ENCODE measurements at places on chromosomes 1 and 21. TPM values are rescaled to one million over a fixed set of nuclear protein-coding genes. Genes with fewer than 3 reads are reported as not detected.
A peak's percentile ranks its signal among the peaks of the same experiment; 100 is the strongest.

DNA sequence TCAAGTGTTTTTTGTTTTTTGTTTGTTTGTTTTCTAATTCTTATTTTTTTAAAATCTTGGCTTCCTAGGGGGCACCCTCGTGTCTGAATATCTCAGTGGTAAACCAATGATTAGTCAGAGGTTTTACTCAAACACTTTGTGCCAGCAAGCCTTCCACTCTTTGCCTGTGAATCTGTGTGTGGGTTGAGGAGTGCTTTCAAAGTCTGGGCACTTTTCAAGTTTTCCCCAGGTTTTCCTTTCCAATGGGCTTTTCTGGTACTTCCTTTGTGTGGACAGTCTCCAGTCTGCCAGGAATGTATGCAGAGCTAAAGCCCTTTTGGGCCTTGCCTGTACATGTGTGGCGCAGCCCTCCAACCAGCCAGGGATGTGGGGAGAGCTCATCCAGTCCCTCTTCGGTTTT lies 9.7 kb upstream of the PPIE start:
- no peak for DNase-seq

GRCh38 chr1:184860535-184860934 lies 105.9 kb upstream of the EDEM3 start:
- no peak for DNase-seq

The RNPC3 gene
- 58.7 TPM for total RNA-seq

DNA sequence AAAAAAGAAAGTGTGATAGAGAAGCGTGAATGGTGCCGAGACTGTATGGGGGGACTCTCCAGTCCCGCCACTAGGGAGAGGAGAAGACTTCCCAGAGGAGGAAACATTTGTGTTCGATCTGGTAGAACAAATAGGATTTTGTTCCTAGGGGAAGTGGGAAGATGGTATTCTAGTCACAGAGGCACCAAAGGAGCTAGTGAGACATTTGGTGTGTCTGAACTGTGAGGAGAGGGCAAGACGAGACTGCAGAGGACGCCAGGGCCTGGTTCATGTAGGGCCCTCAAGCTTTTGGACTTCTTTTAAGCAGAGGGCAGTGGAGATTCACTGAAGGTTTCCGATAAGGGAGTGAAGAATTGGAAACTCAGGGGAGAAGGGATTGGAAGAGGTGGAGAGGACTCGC lies 2.9 kb downstream of the BTBD19 start:
- DNase-seq = peak; percentile 7

DNA sequence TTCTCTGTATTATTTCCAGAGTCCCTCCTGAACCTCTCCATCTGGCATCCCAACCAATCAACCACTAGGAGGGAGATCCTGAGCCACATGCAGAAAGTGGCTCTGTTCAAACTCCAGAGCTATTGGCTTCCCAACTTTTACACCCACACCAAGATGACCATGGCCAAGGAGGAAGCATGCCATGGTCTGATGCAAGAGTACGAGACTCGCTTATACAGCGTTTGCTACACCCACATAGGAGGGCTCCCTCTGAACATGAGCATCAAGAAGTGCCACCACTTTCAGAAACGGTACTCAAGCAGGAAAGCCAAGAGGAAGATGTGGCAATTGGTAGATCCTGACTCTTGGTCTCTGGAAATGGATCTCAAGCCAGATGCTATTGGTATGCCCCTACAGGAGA lies 23.6 kb downstream of the RGSL1 start:
- DNase-seq = no peak

The HRNR gene
- total RNA-seq = not detected

DNA sequence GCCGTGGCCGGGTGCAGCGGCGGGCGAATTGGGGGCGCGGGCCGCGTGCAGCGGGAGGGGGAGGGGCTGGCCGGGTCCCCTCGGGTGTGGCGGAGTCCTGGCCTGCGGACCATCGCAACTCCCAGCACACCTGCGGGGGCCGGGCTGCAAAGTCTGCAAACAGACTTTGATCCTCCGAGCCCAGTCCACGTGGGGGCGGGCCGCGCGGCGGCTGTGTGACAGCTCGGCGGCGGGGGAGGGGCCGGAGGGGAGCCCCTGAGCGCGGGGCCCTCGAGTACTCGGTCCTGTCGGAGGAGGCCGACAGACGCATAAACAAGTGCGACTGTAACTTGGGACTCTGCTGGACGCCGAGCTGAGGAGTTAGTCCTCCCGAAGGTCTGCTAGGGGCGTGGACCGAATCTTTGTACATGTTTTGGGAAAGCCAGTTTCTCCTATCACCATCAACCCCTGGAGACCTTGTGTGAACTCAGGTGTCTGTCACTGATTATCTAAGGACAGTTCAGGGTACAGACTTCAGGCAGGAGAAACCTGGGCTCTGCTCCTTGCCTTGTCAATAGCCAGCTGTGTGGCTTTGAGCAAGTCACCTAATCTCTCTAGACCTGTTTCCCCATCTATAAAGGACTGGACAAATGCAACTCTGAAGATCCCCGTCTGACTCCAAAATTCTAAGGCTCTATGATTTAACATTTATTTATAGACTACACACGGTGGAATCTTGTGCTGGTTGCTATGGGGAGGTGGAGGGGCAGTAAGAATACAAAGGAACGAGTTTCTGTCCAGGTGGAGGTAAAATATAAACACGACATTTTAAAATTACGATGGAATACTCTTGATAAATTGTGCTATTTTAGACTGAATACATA lies 710 bp upstream of the SLC30A1 start:
- no peak for DNase-seq

The AK5 gene
- 111 TPM for total RNA-seq

GRCh38 chr1:96748078-96748477 lies 26.5 kb downstream of the PTBP2 start:
- DNase-seq = no peak

GRCh38 chr1:9865724-9866123 lies 42.0 kb upstream of the CLSTN1 start:
- no peak for DNase-seq

The SLC19A1 gene
- total RNA-seq = 6.7 TPM

- no peak for DNase-seq
Observed at GRCh38 chr1:18743233-18743632, 112.6 kb downstream of the PAX7 start.

DNA sequence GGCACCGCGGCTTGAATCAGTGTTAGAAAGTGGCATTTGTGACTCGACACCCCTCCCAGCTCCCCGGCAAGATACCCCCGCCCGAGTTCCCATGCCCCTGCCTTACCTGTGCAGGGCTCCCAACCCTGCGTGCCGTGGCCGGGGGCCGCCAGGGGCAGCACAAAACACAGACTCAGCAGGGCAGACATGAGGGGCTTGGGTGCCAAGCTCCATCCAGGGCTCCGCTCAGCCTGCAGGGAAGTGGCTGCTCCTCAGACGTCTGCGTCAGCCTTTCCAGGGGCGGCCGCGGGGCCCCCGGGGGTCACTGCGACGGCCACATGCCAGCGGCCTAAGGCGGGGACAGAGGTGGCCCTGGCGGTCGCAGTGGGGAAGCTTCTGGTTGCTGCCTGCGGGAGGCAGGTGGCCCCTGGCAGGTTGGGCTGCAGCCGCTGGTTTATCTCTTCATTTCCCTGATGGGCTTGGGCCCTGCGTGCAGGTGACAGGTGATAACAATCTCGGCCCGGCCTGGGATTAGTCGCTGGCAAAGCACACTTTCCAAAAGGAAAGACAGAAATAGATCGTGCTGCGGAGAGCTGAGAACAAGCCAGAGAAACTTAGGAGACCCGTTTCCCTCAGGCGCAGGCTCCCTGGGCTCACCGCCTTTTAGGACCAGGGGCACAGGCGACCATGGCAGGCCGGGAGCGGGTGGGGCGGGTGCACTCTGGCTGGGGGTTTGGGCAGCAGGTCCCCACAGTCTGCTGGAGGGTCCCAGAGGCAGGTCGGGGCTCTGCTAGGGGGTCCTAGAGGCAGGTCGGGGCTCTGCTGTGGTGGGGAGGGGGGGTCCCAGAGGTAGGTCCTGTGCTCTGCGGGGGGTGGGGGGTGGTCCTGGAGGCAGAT lies at the start of gene TSPEAR:
TSPEAR (minus strand) TSS at position 246 of the 876 bp plus-strand sequence; CDS start at position 188, 58 bp downstream.
- peak; percentile 50 for DNase-seq
